GM20000 (cell line): ENCODE measurements at places on chromosomes 4 and X.

DNA sequence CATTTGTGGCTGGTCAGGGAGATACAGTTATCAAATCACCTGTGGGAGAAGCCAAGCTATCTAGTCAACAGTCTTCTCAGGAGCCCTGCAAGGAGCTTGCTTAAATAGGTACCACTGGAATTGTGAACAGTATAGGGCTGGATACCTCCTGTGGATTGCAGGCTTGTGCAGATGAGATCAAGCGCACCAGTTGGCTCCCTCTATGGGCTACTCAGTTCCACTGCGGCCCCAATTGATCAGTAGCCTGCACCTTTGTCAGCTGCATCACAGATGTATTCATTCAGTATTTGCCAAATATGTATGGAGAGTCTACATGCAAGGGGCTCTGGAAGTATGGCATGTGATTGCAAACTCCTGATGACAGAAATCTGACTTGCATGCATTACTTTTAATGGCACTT, 28.6 kb downstream of the TEX13A start:
- DNase-seq: no peak

GRCh38 chrX:143615851-143616250, 20.1 kb downstream of the SLITRK4 start:
- DNase-seq: no peak

- DNase-seq: no peak
Observed at GRCh38 chr4:114864060-114864459, 249.4 kb downstream of the NDST4 start.

- DNase-seq: no peak
Observed at GRCh38 chr4:183571350-183571941, 66.6 kb downstream of the ING2 start.

GRCh38 chr4:102439236-102439614, 61.9 kb upstream of the NFKB1 start:
- DNase-seq: no peak
